ENCODE measurements at places on chromosomes 1 and 21. TPM values are rescaled to one million over a fixed set of nuclear protein-coding genes. Genes with fewer than 3 reads are reported as not detected.

LRRC71 gene
- 4.5 TPM for total RNA-seq

HENMT1 gene
- total RNA-seq, result 24.1 TPM

SPRR2B gene
- total RNA-seq, result not detected

DNA sequence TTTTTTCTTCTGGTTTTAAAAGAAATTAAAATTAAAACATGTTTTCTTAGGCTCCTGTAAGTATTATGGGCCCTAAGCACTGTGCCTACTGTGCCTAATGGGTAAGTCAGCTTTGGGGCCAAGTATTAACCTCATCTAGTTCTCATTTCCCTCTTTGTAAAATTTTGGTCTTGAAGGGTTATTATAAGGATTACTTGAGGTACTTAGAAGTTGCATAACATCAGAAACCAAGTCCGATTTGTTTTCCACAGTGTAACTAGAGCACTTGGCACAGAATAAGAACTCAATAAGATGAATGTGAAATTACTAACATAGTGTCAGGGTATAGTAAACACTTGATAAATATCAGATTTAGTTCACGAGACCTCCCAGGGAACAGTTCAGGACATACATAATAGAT, 16.4 kb upstream of the OSBPL9 start:
- no peak for DNase-seq
